NCI-H1694 (cell line): ENCODE measurements at places on chromosomes 7 and 10.

DNA sequence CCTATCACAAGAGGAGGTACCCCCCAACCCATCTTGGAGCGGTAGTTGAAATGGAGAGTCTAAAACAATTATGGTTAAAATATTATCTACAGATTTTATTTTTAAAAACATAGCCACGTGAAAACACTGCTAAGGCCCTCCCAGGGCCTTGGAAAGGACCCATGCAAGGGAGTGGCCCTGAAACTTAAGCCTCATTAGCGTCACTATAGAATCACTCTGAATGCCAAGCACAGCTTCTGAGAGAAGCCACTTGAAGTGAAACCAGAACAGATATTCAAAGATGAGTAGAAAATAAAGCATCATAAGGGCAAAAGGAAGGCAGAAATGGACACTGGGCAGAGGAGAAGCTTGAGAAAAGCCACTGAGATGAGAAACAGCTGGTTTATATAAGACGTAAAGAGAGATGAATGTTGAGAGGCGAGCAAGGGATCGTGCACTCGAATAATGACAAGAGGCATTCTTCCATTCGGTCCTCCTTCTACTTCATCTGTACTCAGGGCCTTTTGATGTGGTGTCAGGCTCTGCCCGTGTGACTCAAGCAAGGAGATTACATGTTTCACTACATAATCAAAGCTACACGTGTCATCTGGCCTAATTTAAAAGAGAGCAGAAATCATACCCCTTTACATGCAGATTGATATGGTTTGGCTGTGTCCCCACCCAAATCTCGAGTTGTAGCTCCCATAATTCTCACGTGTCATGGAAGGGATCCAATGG is 33.4 kb upstream of the SLC39A12 start:
- DNase-seq = no peak

- DNase-seq = no peak
These were observed 4.1 kb downstream of the PRSS2 start for GRCh38 chr7:142774826-142775225.

DNA sequence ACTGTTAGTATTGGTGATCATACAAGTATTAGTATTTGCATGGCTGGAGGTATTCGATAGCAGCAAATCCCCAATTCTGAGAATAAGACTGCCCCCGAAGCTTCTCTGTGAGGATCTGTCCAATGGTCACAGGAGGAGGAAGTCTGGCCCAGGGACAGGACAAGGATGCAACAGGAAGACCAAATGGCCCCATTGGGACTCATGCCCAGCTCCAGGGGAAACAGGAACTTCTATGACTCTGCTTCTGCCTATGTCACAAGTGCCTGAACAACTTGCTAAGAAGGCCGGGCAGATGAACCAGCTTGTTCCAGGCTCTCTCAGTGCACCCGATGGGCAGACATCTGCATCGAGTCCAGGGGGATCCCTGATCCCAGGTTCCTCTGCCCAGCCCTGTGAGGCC is 172.0 kb upstream of the GRB10 start:
- DNase-seq = no peak

DNA sequence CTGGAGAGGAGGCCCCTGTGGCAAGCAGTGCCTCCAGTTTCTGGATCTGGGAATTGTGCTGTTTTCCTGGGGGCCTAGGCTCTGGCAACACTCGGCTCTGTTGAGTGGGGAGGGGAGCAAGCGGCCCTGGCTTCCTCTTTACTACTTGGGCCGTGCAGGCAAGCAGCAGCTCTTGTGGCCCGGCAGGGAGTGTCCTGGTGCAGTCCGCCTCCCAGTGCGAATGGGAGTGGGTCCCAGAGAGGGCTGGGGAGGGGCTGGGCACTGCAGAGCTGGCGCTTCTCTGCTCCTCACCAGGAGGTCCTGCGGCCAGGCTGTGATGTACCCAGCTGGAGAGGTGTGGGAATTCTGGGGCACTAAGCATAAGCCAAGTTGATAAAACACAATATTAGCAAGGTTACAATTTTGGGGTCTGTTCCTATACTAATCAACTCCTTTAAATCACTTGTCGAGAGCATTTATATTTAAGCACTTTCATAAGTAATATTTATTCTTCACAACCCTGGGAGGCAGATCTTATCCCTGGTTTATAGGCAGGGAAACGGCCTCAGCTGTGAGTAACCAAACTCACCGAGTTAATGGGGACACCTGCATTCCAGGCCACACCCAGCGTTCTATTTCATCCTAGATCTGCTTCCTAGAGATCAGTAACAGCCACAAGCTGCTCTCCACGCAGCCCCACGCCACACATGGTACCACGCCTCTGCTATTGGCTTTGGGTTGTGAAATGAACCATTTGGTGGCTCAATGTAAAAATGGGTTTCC is 183.4 kb upstream of the PLXNA4 start:
- DNase-seq = no peak

GRCh38 chr7:127940381-127941160 is 90.7 kb downstream of the LRRC4 start:
- DNase-seq = no peak

DNA sequence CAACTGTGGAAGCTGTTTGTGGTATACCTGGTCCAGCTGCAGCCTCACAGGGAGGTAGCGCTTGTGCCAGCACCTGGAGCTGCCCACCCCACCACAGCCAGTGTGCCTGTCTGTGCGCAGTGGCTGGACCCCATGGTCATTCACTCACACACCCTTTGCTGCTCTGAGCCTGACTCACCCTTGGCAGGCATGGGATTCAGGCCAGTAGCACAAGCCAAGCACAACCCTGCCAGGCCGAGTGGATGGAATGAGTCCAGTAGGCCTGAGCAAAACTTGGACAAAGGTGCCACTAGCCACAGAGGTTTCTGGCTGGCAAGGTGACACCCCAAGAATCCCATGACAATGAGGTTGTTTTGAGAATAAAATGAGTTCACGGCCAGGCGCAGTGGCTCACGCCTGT is 19.0 kb downstream of the RBM48 start:
- no peak for DNase-seq

DNA sequence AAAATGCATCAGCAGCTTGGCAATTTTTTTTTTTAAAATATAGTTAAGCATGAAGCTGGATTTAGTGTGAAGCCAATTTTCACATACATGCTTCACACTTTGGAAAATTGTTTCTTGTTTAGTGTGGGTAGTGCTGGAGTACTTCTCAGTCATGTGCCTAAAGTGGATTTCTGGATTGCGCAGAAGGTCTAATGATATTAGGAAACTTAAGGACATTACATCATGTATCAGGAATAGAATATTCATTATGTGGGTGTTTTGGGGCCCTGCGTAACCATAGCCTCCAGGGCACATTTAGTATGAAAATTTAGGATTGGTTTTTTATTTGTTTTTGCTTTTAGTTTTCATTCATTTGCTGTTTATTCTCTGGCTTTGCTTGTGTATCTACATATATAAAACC is 28.8 kb upstream of the BNIP3 start:
- no peak for DNase-seq

- DNase-seq = no peak
These were observed 113.4 kb upstream of the CDK1 start for GRCh38 chr10:60664859-60665258.

- DNase-seq = no peak
These were observed 22.9 kb upstream of the GPR22 start for GRCh38 chr7:107446988-107447387.

- DNase-seq = no peak
These were observed 434.2 kb upstream of the POT1 start for GRCh38 chr7:125363873-125364272.

DNA sequence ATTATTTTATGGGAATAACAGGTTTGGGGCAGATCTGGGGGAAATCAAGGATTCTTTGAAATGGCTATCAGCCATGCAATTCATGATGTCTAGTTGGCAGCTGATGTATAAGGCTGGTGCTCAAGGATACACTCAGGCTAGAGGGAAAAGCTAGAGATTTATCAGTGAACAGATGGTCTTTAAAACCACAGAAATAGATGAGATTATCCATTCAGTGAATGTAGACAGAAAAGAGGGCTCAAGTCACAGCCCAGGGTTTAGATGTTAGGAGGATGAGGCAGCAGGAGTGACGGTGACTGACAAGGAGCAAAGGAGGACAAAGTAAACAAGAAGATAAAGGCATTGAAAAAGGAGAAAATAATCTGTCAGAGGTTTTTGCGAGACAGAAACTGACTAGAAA is 238.7 kb downstream of the CDK14 start:
- DNase-seq = no peak

GRCh38 chr7:149770728-149771636 is 2.4 kb downstream of the ZNF467 start:
- DNase-seq = no peak

DNA sequence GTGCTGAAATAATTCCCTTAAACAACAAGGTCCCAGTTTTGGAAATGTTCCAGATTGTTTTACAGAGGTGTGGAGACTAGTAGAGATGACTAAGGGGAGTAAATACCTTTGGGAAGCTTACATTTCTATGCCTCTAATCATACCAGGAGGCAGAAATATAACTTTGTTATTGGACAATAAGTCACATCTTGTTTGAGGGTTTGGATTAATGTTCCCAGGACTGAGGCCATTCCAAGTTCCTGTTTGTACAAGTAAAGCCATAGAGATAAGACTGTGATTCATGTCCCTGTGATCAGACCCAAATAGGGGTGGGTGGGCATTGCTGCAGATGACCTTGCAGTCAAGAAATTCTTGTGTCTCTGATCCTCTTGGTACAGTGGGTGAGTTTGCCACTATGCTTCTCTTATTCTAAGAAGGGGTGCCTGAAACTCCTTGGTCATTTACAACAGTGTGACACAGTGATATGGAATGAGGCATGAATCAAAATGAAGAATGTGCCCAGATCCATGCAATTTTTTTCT is 508.3 kb downstream of the SORCS3 start:
- no peak for DNase-seq

GRCh38 chr10:18164748-18165361 is 24.6 kb downstream of the CACNB2 start:
- DNase-seq = no peak

DNA sequence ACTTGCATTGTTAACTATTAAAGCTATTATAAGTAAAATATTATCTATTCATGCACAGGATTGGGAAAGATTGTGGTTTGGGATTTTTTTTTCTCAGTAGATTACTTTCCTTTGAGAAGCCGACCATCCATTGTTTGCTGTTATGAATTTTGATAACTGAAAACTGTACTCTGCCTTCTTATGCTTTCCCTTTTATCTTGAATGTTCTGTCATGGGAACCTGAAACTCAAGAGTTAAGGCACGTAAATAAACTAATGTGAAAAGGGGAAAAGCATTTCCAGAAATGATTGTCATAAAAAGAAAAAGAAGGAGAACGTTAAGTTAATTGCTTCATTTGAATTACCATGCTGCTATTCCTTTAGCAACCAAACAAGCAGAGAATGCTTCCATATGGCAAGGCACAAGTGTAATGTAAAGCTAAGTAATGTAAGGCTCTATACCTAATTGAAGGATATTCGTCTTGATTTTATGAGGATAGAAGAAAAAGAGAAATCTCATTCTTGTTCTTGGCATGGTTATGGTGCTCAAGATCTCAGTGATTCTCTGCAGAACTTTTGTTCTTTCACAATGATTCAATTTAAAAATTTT is 370.8 kb downstream of the AUTS2 start:
- no peak for DNase-seq

DNA sequence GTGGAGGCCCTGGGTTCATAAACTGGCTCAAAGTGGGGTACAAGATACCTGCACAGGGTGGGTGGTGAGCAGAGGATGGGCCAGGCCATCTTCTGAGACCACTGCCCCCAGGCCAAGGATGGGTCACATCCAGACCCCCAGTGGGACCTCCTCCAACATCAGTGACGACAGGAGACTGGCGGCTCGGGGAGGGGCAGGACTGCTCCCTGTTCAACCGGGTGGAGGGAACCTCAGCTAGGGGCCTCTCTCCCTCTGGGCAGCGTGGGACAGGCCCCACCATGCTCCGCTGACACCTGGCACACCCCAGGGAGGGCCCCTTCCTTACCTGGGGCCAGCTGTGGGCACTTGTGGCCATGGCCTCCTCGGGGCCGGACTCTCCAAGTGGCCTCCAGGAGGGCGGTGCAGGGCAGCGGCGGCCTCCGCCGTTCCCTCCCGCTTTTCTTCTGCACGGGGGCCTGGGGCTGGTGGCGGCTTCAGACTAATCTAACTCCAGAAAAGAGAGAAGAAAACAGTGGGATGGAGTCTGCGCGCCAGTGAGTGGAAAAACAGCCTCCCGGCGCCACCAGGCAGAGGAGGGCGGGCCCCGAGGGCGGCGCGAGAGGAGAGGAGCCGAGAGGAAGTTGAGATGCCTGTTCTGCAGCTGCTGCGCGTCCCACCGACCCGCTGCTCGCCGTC is at the start of gene CALHM2:
Gene CALHM2, minus strand, starts transcription at position 540 of the 675 bp plus-strand sequence. CDS start 2,429 bp downstream, outside the sequence.
- no peak for DNase-seq

DNA sequence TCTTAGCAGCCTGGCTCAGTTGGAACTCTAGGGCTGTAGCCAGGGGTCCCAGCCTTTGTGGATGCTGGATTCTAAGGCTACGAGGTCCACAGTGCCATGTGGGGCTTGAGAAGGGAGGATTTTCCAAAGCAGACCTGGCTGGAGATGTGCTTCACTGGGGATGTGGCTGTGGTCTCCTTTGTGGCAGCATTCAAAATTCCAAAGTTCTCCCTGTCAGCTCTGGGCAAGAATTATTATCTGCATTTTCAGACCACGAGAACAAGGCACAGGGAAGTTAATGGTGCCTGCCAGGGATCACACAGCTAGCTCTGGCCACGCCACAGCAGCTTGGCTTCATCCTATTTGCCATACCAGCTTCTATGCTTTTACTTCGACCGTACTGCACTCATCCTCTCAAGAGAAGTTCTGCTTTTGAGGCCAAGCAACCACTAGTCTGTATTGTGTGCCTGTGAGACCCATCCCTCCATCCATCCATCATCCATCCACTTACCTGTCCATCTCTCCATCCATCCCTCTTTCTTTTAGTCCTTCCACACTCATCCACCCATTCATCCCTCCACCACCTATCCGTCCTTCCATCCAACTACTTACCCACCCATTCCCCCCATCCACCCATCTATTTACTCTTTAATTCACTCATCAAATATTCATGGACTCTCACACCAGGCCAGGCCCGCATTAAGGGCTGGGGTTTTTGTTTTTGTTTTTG is 71.5 kb downstream of the ZMIZ1 start:
- no peak for DNase-seq

DNA sequence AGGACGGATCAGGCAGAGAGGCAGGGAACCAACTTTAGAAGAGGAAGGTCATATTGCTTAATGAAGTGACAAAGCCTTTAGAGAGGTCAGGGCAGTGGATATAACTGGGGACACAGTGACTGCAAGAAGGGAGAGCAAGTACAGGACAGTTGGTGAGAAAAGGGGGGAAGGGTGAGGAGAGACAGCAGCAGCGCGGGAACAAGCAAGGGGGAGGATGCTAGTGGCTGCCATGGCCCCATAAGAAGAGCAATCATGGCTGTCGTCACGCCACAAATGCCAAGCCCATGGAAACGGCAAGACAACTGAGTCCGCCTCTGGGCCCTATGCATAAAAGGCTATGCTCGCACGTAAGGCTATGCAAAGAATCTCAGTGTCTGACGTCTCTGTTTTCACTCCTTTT is 9.1 kb downstream of the ZNF3 start:
- no peak for DNase-seq

DNA sequence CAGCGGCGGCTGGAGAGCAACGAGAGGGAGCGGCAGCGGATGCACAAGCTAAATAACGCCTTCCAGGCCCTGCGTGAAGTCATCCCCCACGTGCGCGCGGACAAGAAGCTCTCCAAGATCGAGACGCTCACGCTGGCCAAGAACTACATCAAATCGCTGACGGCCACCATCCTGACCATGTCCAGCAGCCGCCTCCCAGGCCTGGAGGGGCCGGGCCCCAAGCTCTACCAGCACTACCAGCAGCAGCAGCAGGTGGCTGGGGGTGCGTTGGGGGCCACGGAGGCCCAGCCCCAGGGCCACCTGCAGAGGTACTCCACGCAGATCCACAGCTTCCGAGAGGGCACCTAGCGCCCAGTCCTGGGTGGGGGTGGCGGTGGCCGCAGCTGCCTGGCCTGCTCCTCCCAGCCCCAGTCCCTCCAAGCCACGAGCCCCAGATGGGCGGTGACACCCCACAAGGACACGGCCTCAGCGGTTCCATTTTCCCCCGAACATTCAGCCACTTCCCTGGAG is 1.3 kb downstream of the BHLHA15 start:
- no peak for DNase-seq
